NCI-H774 (cell line): ENCODE measurements at places on chromosomes 16 and 17.
A peak's percentile ranks its signal among the peaks of the same experiment; 100 is the strongest.

GRCh38 chr16:24685539-24686432 lies 43.7 kb upstream of the TNRC6A start:
- peak; percentile 61 for DNase-seq

- no peak for DNase-seq
Observed at GRCh38 chr16:84379709-84380362, 11.5 kb downstream of the ATP2C2 start.

DNA sequence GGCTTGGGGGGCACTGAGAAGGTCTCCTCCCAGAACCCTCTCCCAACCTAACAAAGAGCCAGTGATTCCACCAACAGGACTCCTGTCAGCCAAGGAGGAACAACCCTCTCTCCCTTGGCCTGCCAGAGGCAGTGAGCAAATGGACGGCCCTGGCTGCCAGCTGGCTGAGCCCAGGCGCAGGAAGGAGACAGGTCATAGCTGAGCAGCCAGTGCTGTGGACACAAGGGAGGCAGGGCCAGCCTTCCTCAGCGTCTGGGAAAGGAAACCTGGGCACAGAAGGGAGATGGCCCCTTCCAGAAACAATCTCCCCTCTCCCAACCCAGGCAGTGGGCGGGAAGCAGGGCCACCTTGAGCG lies 2.1 kb downstream of the MPO start:
- DNase-seq: no peak

- DNase-seq: no peak
Observed at GRCh38 chr16:67995423-67995822, 3.9 kb downstream of the DPEP2 start.

GRCh38 chr17:57243171-57243622 lies 13.1 kb upstream of the MSI2 start:
- peak; percentile 43 for DNase-seq

DNA sequence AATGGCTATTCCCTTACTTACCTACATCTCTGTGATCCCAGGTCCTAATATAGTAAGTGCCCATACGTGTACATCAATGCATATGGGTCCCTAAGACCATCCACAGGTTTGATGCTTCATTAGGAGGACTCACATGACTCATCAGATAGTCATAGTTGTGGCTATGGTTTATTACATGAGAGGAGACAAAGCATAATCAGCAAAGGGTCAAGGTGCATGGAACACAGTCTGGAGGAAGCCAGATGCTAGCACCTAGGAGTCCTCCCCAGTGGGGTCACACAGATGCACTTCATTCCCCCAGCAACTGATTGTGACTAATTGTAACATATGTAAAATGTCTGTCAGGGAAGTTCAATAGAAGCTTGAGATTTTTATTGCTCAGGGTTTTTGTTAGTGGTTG lies 42.8 kb downstream of the PHKB start:
- no peak for DNase-seq

DNA sequence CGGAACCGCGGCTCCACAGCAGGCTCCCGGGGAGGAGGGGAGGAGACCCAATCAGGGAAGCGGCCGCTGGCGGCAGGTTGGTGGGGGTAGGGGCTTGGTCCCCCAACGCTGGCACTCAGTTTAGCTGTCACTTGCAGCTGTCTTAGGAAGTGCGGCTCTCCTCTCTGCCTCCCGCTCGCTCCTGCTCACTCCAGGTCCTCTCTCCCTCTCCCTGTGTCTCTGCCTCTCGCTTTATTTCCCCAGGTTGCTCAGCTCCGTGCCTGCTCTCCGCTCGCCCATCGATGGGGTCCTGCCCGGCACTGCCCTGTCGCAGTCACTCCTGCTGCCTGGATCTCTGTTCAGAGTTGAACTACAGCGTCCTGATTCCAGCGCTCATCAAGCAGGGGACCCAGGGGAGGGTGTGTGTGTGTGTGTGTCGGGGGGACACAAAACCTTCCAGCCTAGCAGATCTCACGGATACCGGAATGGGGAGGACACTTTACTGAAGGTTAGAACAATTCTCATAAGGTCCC lies 145.6 kb downstream of the ENGASE start:
- no peak for DNase-seq

- peak; percentile 21 for DNase-seq
Observed at GRCh38 chr17:1999557-2000251, 25.4 kb downstream of the RTN4RL1 start.
